ENCODE measurements at places on chromosomes 3 and 15.

DNA sequence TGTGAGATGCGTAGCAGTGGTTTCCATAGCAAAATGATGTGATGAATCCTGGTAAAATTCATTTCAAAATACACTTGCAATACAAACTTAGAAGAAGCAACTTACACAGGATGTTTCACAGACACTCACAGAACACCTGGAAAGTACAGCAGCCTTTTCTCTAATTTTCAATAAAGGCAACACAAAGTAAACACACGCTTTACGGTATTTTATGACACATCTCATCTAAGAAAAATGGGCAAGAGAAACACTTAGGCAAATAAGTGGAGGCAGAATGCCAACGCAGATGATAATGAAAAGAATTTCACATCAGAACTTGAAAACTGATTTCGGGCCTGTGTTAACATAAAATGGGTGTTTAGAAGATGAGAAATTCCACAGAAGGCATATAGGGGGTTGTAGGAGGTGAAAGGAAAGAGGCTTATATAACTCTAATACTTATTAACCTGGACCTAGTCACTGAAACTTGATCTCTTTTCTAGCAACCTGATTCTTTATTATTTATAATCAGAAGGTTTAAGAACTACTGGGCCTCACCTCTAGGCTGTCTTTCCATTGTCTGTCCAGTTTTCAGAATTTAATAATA lies 25.6 kb upstream of the MAP3K13 start:
- DNase-seq, result no peak

GRCh38 chr3:65946438-65946837 lies 92.3 kb downstream of the MAGI1 start:
- DNase-seq, result no peak

DNA sequence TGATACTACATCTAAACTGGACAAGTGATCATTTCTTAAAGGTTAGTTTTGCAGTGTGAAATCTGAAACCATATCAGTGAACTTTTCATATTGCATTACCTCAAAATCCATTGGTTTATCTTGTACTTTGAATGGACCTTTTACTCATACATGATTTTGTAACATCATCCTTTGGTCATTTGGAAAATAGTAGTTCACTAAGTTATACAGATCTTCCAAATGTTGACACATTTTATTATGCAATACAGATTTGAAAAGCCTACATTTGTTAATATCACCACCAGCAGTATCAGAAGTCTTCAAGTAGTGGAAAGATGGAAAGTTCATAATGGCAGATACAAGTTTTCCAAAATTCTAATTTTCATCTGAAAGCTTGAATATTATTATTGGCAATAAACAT lies 64.0 kb upstream of the CDV3 start:
- DNase-seq, result no peak

GRCh38 chr3:126083511-126083912 lies 412 bp downstream of the SLC41A3 start:
- no peak for DNase-seq

- no peak for DNase-seq
These were observed 12.5 kb downstream of the P2RY14 start for GRCh38 chr3:151265866-151266265.

DNA sequence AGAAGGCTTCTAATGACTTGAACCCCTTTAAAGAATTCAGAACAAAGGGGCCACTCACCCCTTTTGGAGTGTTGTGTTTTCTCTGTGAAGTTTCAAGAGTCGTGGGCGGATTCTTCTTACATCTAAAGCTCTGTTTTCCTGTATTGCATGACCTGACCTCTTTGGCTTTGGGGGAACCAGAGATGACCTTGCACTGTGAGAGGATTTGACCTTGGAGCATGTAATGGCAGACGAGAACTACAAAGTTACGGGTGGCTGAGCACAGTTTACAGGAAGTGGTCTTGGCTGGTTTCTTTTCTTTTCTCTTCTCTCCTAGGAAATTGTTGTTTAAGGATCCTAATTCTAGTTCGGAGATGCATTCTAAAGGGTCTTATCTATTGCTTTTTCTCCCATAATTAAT lies 6.2 kb upstream of the BDH1 start:
- no peak for DNase-seq

DNA sequence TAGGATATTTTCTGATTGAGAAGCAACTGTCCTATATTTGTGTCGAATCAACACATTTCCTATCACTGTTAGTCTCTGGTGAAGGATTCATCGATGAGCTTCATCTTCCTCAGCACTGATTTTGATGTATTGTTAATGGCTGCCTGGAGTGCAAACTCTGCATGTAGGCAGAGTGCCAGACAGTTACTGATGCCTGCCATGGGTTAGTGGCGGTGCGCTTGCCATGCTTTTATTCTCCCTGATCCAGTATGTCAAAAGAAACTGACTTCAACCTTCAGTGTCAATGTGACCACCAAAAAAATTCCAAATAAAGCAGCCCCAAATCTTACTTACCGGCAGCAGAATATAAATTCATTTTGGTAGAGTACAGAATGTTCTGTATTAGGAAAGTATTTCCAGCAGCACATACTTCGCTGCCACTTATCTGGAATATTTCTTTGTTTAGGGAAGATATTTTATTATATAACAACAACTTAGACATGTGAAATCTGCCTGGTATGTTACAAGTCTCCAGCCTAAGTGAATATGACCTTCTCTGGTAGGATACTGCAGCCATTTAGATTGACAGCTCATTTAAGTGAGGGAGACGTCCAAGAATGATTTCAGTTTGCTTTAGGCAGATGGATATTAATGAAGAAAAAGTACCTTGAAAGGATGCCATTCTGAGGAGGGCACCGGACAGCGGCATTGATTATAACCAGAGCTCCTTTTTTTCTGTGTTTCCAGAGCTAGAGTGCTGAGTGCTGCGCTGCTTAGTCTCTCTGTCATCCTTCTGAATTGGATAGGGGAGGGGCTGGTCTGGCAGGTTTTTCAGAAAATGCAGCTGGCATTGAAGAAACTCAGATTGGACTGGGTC lies 59.9 kb downstream of the ARHGEF26 start:
- DNase-seq, result no peak

GRCh38 chr3:56792193-56792592 lies 9.6 kb downstream of the ARHGEF3 start:
- DNase-seq, result no peak

- DNase-seq, result no peak
These were observed 394.1 kb downstream of the SOX2 start for GRCh38 chr3:182105875-182106274.

DNA sequence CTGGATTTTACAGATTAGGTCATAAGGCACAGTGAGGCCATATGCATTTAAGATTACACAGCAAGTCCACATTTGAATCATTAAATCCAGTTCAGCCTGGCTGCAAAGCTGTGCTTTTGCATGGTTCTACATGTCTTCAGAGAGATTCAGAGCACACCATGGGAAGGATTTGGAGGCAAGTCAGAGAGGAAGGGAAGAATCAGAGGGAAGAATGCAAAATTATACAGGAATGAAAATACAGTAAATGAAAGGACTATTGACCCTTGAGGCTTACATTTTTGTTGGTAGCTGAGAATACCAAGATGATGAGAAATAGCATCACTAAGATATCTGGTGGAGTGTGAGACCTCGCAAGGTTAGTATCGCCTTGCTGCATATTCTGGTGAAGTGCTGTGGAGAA lies 13.9 kb downstream of the FILIP1L start:
- no peak for DNase-seq

GRCh38 chr3:32371461-32372212 lies 20.0 kb upstream of the CMTM7 start:
- DNase-seq, result no peak

GRCh38 chr3:161103776-161104385 lies 1.3 kb downstream of the B3GALNT1 start:
- no peak for DNase-seq

DNA sequence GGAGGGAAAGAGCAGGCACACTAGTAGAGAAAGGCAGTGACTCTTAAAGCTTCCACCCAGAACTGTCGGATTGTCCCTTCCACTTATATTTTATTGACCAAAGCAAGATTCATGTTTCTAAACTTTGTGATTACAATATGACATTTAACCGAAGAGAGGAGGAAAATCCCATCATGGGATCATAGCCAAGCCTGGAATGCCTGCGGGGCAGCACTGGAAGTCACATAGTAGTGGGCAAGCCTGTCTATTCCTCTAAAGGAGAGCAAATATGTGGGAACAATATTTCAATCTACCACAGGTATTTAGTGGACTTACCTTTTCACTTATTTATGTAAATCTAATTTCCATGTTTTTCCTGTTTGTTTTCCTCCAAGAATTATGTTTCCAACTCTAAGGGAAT lies 3.8 kb upstream of the TMOD3 start:
- DNase-seq, result no peak

All from stimulated activated CD4-positive, alpha-beta T cell treated with anti-CD3 and anti-CD28 coated beads, Interleukin-15, amount 100 ng/mL, for 1 hour (primary cell).